ENCODE measurements at places on chromosomes 3 and 15.

DNA sequence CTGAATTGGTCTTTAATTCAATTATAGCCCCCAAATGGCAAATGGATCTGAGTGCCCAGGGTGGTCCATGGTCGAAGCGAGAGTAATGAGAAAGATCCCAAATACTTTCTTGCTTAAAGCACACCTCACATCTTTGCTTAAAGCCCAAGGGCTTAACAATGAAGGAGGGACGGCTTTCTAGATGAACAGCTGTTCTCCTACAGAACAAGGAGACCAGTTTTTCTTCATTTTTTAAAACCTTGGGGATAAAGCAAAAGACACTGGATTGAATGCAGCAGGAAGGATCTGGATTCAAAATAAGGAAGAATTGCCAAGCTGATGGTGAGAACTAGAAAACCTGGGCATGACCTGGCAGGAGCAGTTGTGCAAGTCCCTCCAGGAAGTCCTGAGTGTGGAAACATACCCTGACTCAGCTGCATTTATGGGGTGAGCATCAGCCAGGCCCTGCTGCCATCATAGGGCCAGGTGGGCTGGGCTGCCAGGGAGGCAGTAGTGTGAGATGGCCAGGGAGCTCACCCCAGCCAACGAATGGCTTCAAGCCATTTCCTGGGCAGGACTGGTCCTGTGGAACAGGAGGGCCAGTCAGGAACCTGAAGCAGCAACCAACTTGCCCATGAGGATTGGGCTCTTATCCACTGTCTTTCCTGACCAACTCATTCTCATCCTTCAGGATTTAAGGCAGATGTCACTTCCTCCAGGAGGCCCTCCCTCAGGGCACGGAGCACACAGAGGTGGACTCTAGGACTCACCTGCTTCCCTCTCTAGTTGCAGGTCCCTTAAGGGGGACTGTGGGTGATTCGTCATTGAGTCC lies 18.4 kb upstream of the RHCG start:
- DNase-seq: no peak

DNA sequence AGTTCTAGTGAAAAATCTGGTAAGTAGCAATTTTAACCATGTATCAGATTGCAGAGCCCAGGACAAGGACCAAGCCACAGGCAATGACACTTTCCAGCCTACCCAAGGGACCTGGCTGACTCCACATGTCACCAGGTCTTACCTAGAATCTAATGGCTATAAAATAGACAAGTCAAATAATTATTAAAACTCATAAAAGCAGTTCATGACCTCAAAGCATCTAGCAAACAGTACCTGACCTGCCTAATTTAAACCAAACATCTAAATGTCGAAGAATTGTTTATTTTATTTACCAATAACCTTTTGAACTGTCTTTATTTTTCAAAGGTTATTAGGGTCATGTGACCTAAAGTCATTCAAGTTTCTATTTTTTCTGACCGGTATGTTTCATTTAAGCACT lies 35.6 kb upstream of the MKRN3 start:
- no peak for DNase-seq

DNA sequence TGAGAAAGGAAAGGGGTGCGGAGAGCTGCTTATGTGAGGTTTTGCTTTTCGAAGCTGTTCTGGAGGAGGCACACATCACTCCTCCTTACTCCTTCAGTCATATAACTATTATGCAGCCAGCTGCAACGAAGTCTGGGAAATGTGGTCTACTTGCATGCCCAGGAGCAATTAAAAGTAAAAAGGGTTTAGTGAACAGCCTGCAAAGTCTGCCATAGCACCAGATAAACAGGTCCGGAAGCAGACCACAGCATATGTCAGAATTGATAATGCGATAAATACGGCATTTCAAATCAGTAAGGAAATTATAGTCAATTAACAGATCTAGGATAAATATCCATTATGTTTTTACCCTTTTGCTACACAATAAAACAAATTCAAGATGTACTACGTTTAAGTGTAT lies 99.5 kb downstream of the POLR2M start:
- DNase-seq: no peak

DNA sequence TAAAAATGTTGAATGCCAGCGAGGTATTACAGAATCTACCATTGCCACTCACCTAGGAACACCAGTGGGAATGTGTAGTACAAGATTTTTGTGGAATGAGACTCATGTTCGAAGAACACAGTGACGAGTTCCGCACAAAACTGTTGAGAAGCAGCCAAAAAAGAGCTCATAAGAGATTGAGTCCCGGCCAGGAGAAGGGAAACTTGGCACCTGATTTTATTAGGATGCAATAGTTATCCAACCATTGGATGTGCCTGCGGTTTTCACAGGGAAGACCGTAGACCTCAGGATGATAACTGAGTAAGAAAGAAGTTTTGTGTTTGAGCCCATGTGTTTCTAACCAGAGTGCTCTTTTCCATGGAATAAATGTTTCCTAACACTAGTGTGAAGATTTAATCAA lies 88.9 kb downstream of the PTPRG start:
- no peak for DNase-seq

DNA sequence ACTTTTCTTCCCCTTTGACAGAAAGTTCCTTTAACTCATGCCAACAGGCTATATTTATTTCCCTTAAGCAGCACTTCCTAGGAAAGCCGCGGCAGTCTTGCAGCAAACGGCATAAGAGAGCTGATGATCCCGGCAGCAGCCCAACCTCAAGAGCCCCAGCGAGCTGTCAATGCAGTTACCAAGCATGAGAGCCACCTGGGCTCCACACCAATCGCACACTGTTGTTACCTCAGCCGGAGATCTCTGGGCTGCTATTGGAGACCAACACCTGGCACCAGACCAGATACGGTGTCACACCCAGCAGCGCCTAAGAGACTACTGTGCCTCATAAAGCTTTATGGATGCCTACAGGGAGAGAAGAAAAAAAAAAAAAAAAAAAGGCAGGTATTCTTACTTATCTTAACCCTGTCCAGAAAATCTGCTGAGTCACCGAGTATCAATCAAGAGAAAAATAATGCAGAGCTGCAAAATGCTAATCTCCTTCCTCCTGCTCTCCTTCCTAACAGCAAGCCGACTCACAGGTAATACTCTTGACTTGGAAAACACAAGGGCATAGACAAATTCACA lies 11.7 kb downstream of the ABCC5 start:
- DNase-seq: no peak

- DNase-seq: no peak
Measured at GRCh38 chr15:91468871-91469580, 369.0 kb downstream of the SV2B start.

GRCh38 chr3:54046641-54047214 lies 75.6 kb upstream of the CACNA2D3 start:
- DNase-seq: no peak

GRCh38 chr15:45645026-45645980 lies 10.5 kb downstream of the SQOR start:
- DNase-seq: no peak

DNA sequence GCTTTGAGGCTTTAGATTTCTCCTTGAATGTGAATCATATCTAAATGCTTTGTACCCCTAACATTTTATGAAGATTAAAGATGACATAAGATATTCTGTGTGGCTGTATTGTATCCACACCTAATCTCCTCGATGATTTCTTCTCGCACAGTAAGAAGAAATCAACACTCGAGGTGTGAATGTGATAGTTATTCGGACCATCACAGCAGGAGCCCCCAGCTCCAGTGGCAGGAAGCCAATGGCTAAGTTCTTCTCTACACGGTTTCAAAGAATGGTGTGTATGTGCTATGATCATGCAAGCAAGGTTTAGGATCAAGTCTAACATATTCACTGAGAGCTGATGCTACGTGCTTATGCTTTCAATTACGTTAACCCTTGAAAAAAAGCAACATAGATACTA lies 271.0 kb downstream of the SUCLG2 start:
- no peak for DNase-seq

GRCh38 chr3:156473341-156473740 lies 81.6 kb downstream of the SSR3 start:
- no peak for DNase-seq

- no peak for DNase-seq
Measured at GRCh38 chr15:64991536-64992135, 1.9 kb upstream of the SPG21 start.

- no peak for DNase-seq
Measured at GRCh38 chr15:72865486-72865885, 81.9 kb upstream of the ADPGK start.

- DNase-seq: no peak
Measured at GRCh38 chr3:35438101-35438500, 201.2 kb upstream of the ARPP21 start.

- no peak for DNase-seq
Measured at GRCh38 chr15:101204739-101205535, 46.9 kb downstream of the CHSY1 start.

DNA sequence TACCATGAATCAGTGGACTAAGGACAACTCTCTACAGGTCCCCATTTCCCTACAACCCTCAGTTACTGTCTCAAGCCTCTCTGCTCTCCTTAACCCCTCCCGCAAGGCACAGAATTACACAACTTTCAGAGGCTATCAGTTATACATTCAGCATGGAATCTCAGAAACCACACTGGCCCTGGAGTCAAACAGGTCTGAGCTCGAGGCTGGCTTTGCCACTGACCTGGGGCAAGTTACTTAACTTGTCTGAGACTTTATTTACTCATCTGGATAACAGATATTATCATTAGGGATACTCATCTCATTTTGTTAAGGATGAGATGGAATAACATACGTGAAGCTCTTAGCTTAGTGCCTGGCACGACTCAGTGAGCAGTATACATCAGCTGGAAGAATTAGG lies 95.2 kb downstream of the WDR76 start:
- no peak for DNase-seq

DNA sequence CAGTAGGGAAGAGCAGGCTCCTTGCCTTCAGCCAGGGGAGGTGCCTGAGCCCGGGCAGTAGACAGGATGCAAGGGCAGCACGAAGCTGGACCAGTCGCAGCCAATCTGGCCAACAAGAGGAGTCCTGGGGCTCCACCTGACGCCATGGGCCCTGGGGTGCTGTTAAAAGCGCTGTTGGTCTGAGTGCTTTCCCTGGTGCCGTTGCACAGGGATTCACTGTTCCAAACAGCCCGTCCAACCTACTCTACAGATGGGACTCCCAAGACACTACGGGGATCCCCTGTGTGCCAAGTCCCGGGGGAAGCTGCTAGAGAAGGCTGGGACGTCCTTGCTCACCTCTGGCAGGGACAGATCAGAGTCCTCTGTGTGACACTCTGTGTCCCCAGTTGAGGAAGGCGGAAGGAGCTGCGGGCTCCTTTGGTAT lies 632 bp downstream of the CTSH start:
- DNase-seq: no peak

- DNase-seq: no peak
Measured at GRCh38 chr3:121794264-121794983, 40.4 kb downstream of the IQCB1 start.

- DNase-seq: no peak
Measured at GRCh38 chr3:33949074-33949473, 150.6 kb downstream of the PDCD6IP start.

DNA sequence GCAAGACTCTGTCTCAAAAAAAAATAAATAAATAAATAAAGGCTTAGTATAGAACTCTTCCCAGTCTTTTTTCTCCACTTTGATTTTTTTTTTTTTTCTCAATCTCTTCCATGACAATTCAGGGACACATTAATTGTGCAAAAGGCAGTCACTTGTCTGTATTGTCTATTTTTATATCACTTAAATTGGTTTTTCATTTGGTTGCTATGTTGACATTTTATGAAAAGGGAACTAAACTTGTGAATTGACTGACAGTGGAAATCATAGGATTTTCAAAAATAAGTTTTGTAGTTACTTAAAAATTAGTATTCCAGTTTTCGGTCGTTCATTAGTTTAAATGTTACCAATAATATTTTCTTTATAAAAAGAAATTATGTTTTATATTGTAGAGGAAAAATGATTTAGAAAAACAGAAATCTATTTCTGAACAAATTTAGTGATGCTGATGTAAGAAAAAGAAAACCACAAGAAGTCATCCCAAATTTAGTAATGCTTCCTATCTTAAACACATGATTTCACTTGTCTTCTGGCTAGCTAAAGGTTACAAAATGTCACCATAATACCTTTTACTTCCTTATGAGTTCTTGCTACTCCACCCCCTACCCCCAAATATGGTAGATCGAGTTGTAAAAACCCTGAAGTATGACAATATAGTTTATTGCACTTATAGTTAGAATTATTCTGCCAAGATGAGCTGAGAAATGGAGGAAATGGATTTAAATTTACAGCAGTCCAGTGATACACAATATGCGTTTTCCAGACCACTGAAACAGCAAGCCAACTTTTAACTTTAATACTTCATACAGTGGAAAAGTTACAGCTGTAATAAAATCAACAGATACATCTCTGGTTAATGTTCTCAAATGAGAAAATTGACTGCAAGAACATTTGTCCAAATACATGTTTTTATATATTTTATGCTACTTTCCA lies 37.0 kb downstream of the PPARG start:
- DNase-seq: no peak

All from bone marrow (tissue), 2 donors.